ENCODE measurements at places on chromosomes 5 and 9.
A peak's percentile ranks its signal among the peaks of the same experiment; 100 is the strongest.

DNA sequence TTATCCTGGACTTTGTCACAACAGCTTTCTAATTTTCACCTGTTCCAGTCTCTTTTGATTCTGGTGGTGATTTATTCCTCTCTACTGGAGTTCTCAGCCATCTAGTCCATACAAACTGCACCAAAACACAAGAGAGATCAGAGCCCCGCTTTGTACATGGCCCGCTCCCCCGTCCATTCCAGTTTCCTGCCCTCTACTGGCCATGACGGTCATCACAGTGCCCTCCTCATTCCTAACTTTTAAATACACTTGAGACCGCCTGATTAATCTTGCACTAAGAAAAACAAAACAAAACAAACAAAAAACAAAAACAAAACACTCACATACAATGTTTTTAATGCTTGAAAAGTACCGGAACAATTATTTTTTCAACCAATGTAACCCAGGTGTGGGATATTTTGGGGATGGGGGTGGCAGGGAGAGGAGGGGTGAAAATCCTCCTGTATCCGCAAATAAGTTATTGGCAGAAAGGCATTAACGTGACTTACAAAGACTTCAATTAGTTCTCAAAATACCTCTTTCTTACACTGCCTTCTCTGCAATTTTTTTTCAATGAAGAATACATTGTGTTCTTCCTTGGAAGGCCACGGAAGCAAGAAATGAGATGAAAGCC lies 84.8 kb upstream of the PAM start:
- DNase-seq, result peak; percentile 88

DNA sequence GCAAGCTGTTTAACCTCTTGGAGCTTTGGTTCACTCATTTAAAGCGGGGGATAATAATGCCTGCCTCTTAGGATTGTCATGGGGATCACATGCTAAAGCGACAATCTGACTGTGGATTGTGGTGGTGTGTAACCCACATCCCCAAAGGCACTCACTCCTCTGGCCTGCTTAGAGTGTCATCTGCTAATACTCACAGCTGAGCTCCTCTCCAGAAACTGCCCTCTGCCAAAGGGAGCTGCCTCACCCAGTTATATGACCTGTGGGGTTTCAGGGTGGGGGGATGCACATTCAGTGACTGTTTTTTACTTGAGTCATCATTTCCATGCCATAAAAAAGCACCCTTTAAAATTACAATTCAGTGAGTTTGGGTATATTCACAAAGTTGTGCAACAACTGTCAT lies 110.0 kb upstream of the SPOCK1 start:
- DNase-seq, result no peak

DNA sequence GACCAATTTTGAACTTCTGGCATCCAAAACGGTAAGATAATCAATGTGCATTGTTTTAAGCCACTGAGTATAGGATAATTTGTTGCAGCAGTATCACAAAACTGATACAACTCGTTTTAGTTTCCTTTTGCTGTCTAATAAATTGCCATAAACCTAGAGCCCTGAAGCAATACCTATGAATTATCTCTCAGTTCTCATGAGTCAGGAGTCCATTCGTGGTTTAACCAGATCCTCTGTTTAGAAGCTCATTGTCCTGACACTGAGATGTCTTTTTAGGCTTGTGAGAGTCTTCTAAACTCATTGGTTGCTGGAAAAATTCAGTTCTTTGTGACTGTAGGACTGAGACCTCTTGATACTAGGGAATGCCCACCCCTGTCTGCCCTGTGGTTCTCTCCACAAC lies 262.9 kb downstream of the SEMA5A start:
- no peak for DNase-seq

- no peak for DNase-seq
Measured at GRCh38 chr5:4216142-4216541, 620.5 kb downstream of the IRX1 start.

DNA sequence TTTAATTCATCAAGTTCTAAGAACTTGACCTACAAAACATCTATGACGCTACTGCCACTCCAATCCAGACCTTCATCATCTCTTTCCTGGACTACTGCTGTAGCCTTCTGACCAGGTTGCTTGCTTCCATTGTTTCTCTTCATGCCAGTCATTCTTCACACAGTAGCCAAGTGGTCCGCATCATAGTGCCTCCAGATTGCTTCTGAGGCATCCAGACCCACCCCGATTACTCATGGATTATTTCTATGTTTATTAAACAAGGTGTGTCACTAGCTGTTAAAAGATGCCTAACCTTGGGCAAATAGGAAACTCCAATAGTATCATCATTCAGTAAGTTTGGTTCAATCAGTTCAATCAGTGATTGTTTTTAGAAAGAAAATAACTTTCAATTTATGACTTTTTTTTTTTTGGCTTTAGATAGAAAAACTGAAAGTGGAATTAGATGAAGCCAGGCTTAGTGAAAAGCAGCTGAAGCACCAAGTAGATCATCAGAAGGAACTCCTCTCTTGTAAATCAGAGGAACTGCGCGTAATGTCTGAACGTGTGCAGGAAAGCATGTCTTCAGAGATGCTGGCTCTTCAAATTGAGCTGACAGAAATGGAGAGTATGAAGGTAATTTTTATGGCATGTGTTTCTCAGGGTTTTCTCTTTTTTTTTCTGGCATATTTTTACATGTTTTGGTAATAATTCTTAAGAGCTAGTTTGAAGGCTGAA lies 9.5 kb downstream of the SPDL1 start:
- no peak for DNase-seq

DNA sequence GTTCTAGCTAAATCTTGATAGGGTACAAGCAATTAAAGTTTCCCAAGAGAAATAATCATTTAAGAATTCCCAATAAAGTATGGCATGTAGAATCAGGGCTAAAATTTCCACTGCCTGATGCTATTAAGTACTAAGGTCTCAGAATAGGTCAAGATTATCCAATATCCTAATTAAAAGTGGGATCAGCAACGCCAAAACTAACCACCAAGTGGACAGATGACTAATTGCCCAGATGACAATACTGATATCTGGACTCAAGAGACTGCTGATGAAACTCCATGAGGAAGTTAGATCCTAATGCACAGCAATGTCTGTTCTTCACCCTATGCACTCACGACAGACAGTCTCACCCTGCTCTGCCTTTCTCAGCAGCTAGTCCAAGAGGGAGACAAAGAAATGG lies 14.3 kb downstream of the DEPDC1B start:
- no peak for DNase-seq

GRCh38 chr5:9470410-9470809 lies 75.5 kb downstream of the SEMA5A start:
- DNase-seq, result no peak

GRCh38 chr5:113053511-113053995 lies 77.0 kb downstream of the DCP2 start:
- no peak for DNase-seq

DNA sequence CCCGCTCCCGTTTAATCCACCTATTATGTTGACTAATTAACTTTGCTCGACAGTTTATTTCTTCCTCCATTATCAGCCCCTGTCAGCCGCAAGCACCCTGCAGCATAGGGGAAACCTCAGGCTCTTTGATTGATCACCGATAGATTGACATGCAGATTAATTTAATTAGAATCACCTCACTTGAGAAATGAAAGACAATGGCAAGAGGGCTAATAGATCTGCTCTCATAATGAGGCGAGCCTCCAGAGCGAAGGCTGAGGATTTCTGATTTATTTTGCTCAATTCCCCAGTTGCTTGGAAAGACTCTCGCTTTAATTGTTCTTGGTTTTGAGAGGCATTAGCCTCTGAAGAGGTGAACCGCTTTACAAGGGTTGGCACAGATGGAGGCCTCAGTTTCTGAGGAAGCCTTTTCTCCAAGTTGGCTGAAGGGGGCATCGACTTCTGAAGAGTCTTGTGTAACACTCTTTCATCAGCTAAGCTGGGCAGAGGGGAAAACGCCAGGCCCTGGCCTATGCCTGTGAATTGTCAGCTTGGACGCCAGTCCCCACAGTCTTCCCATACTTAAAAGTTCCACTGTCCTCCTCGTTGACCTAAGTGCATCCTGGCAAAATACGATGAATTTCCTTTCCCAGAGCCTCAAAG lies 275.4 kb downstream of the EBF1 start:
- DNase-seq, result no peak

- DNase-seq, result no peak
Measured at GRCh38 chr5:21184581-21184980, 1196.6 kb upstream of the CDH18 start.

GRCh38 chr9:89436963-89437625 lies 60.8 kb downstream of the SEMA4D start:
- peak; percentile 90 for DNase-seq

DNA sequence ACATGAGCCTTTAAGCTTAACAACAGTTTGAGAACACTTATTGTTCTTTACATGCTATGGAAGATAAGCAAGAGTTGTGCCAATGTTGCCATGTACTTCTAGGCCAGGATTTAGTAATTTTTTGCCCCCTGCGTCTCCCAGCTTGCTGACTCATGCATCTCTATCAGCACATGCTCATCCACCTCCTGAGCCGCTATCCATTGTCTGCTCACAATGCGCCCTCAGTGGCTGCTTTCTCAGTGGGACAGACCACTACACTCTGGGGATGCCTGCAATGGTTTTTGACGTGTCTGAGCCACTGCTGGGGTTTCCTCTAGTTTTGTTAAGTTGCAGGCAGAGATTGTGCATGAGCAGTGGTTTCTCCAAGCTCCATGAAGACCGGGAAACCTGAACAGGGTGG lies 50.9 kb upstream of the PHF2 start:
- no peak for DNase-seq

DNA sequence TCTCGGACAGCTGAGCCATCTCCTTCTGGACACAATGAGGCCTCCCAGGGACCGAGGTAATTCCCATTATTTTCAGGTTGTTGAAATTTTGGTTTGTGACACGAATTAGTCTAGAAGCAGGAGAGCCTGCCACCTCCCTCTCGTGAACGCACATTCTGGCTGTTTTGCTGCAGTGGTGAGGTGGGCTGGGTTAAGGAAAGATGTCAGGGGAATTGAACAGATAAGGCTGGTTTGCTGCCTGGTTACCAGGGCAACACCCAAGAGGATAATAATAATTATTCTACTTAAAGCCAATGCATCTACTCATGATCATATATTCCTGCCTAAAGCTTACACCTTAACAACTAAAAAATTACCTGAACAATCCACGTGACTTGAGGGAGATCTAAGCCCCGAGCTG lies 38.1 kb downstream of the DDX31 start:
- DNase-seq, result no peak

GRCh38 chr5:77767301-77767700 lies 8.8 kb downstream of the TBCA start:
- no peak for DNase-seq

DNA sequence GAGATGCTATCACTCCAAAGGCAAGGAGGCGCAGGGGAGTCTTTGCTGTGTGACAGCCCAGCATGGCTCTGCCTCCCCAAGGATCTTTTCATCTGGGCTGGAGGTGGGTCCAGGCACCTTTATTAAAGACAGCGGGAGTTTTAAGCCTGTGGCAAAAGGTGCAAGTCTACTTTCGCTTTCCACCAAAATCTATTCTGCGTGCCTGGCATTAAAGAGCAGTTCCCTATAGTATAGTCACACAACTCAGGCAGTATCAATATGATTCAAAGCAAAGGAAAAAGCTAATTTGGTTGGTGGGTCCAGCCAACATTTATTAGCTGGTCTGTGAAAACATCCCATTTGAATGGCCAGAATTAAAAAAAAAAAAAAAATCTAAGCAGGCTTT lies 398.7 kb downstream of the EBF1 start:
- DNase-seq, result no peak

GRCh38 chr9:3875361-3876132 lies 349.7 kb upstream of the RFX3 start:
- no peak for DNase-seq

DNA sequence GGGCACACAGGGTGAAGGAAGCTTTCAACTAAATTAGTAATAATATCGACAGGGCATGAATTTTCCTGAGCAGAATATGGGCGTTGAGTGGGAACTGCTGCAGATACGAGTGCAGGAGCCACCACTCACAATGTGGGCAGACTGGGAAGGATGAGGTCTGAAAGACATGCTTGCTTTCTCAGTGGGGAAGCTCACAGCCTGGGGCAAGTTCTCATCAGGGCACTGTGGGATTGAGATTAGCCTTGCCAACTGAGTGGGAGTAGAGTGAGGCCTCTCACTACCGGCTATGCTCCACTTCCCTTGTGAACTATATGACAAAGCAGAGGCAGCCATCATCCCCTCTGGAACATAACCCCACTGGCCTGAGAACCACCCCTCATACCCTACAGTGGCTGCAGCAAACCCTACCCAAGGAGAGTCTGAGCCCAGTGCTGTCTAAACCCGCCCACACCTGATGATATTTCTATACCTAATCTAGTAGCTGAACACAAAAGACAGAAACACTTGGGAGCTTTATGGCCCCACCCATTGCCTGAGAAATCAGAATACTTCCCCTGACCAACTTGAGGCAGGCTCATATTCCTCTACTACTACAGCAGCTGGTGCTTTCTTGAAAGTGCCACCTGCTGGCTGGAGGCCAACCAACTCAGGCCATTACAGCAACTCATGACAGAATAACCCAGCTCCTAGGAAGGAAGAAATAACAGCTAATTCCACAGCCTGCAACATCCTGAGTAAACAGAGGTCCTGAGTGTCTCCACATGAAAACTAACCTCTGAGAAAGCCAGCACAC lies 173.7 kb upstream of the SPEF2 start:
- DNase-seq, result peak; percentile 3

DNA sequence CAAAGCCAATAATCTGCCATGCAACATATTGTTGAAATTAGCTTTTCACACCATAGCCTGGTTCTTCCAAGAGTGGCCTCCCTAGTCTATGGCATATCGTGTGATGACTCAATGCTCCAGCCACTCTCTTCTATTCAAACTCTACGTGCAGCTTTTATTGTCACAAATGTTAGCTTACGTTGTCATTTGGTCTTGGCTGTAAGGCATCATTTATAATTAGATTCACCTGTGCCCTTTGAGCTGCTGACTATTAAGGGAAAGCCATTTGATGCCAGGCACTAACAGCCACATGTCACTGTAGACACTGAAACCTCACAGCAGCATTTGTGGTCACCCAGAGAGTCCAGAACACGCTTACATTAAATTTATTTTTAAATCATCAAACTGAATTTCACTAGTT lies 66.8 kb downstream of the APBA1 start:
- peak; percentile 84 for DNase-seq

- no peak for DNase-seq
Measured at GRCh38 chr5:136006164-136006563, 22.6 kb upstream of the TGFBI start.

DNA sequence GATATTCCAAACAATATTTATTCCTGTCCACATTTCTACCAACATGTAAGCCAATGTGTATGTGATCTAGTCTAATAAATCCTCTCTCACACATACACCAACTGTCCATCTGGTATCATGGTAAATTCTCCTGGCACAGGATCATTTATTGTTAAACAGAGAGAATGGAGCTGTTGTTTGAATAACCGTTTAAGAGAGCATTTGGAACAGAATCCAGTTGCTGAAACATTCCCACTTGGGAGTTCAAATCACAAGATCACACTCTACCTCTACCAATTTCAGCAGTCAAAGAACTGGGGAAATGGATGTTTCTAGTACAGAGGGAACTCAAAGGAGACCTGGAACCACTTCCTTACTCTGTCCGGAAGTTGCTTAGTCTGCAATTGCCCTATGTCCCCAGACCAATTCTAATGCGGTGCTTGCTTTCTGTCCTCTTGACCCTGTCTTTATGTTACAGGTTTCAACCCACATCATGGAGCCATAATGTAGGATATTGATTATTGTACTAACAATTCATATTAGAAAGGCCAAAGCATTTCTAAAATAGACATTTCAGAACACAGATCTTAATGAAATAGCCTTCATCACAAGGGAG lies 488.4 kb downstream of the SEMA5A start:
- DNase-seq, result no peak

GRCh38 chr5:139552893-139553575 lies 8.1 kb upstream of the UBE2D2 start:
- no peak for DNase-seq

All from NCI-H69 (cell line).